ENCODE measurements at places on chromosomes 16 and 17. TPM values are rescaled to one million over a fixed set of nuclear protein-coding genes. Genes with fewer than 3 reads are reported as not detected.

RPAIN gene
- 32.9 TPM for total RNA-seq

AP1G1 gene
- 90.0 TPM for total RNA-seq

LGALS9B gene
- total RNA-seq = not detected

DNA sequence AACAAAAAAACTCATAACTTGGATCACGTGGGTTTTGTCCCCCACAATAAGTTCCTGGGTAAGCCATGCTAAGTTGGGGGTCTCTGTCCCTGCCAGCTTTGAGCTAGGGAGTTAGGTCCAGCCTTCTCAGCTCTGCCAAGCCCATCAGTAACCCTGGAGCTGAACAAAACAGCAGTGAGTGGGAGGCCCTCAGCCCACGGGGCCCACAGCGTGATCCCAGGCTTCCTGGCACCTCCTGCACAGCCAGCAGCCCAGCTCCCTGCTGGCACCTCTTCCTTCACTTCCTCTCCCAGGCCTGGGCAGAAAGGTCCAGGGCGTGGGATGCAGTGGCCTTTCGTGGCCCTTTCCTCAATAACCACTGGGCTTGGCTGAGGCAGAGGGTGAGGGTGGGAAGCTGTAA lies 35.5 kb upstream of the CDC42EP4 start:
- DNase-seq = no peak

HOXB6 gene
- total RNA-seq = 4.9 TPM

DNA sequence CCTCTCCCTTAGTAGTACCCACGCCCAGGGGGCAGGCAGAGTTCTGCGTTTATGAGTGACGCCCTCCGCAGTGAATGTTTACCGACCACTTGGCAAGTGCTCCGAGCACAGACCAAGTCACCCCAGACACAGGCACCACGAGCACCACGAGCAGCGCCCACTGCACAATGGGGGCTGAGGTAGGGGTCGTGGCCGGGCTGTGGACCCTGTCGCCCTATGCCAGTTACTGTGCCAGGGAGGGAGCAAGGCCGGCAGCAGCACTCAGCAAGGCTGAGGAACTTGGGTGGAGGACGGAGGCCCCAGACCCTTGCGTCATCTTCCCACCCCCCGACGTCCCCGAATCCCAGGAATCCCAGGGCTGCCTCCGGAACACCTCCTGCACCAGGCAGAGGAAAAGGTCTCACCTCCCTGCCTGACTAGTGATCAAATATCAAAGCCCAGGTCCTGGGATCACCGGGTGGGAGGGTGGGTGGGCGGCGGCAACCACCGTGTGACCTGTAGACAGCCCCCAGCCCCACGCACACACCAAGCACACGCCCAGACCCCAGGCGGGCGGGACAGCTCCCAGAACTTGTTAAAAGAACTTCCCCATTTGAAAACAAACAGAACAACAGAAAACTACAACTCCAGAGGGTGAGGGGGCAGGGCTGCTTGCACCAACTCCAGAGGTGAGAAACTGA lies 5.4 kb downstream of the VASN start:
- DNase-seq = no peak

ACBD4 gene
- 16.3 TPM for total RNA-seq

GRCh38 chr17:78922816-78923498 lies 2.2 kb downstream of the TIMP2 start:
- DNase-seq = no peak

GRCh38 chr17:55642741-55643140 lies 79.9 kb downstream of the TMEM100 start:
- DNase-seq = no peak

- DNase-seq = no peak
Measured at GRCh38 chr17:7580604-7581575, 1.5 kb downstream of the CD68 start.

RRAD gene
- 11.1 TPM for total RNA-seq

- DNase-seq = peak; percentile 94
Measured at GRCh38 chr17:27540318-27541101, 84.3 kb downstream of the KSR1 start.

GRCh38 chr16:56832768-56833167 lies 32.2 kb upstream of the SLC12A3 start:
- DNase-seq = no peak

UBTF gene
- 62.6 TPM for total RNA-seq

GRCh38 chr16:57061084-57061905 lies 31.1 kb upstream of the CPNE2 start:
- DNase-seq = peak; percentile 89

DNA sequence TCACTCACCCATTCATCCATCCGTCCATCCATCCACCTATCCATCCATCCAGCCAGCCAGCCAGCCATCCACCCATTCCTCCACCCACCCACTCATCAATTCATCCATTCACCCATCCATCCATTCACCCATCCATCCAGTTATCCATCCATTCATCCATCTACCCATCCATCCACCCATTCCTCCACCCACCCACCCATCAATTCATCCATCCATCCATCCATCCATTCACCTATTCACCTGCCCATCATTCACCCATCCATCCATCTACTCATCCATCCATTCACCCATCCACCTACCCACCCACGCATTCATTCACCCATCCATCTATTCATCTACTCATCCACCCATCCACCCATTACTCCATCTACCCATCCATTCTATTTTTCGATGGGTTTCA lies 43.6 kb upstream of the JPH3 start:
- no peak for DNase-seq

LRRC36 gene
- 27.4 TPM for total RNA-seq

METTL23 gene
- 31.6 TPM for total RNA-seq

BAIAP3 gene
- total RNA-seq = 3.0 TPM

DNA sequence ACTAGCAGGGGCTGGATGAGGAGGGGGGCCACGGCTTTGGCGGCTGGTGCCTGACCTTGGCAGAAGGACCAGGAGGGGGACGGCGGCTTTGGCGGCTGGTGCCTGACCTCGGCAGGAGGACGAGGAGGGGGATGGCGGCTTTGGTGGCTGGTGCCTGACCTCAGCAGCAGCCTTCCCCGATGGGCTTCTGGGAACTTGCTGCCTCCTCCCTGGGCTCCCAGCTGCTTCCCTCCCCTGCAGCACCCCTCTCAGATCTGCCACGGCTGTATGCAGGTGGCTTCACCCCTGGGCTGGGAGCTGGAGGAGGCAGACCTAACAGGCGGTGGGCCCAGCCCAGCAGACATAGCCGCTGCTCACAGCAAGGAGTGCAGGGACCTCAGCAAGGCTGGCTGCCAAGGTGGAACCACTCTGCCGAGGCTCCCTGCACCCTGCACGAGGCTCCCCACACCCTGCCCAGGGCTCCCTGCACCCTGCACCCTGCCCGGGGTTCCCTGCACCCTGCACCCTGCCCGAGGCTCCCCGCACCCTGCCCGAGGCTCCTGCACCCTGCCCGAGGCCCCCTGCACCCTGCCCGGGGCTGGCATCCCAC lies 38.4 kb upstream of the CBFA2T3 start:
- DNase-seq = peak; percentile 46

GRCh38 chr16:15494236-15494635 lies 59.8 kb downstream of the BMERB1 start:
- DNase-seq = no peak

DNA sequence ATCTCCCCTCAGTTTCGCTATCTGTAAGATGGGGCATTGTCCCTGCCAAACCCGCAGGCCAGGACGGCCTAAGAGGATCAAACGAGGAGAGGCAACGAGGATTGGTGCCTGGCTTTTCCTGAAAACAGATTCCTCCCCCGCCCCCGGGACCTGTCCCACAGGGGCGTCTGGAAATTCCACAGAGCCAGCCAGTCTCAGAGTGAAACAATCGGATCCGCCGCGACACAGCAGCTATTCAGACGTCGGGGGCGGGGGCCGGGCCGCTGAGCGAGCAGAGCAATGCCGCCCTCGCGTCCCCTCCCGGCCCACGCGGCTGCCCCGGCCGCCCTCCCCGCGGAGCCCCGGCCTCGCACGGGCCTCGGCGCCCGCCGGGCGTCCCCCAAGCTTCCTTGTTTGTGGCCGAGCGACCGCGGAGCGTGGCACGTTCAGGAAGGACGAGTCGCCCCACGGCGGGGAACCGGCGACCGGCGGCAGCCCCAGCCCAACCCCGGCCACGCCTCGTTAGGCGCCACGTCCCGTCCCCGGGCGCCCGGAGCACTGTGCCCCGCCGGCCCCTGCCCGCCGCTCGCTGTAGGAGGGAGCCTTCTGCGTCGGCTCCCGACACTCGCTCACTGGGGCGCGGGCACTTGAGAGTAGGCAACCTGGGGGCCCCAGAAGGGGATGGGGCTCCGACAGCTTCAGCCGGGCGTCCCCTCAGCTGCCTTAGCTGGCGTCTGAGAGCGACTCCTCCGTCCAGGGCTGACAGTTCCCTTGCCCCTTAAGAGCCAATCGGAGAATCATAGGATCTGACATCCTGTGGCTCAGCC lies 29.6 kb upstream of the PHOSPHO1 start:
- DNase-seq = peak; percentile 87

DNA sequence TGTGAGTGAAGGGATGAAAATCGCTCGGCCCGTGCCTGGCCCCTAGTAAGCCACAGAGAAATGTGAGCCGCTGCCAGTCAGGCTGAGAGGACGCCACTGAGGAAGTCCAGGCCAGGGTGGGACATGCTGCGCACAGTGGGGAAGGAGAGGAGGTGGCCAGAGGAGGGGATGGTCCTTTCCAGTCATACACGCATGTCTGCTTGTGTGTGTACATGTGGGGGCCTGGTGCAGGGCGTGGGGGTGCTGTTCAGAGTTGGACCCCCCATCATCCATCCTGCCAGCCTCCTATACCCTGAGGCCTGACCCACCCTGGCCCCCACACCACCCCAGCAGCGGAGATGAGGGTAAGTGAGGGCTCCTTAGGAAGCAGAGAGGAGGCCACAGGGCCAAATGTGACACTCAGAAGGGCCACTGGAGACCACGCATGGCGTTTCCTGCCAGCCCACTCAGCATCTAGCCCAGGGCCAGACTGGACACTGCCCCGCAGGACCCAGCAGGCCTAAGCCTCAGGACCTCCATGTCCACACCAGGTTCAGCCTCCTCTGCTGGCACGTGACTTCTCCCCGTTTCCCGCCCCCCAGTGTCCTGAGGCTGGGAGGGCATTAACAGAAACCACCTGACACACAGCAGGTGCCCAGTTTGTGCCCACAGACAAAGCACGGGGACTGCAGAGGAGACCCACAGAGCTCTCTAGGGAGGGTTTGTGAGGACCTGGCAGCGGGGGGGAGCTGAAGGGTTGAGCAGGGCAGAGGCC lies 7.0 kb downstream of the DOC2A start:
- DNase-seq = no peak
